ENCODE measurements at places on chromosomes 12 and 14. TPM values are rescaled to one million over a fixed set of nuclear protein-coding genes. Genes with fewer than 3 reads are reported as not detected.

BDKRB2 gene
- 1.7 TPM for total RNA-seq

DNA sequence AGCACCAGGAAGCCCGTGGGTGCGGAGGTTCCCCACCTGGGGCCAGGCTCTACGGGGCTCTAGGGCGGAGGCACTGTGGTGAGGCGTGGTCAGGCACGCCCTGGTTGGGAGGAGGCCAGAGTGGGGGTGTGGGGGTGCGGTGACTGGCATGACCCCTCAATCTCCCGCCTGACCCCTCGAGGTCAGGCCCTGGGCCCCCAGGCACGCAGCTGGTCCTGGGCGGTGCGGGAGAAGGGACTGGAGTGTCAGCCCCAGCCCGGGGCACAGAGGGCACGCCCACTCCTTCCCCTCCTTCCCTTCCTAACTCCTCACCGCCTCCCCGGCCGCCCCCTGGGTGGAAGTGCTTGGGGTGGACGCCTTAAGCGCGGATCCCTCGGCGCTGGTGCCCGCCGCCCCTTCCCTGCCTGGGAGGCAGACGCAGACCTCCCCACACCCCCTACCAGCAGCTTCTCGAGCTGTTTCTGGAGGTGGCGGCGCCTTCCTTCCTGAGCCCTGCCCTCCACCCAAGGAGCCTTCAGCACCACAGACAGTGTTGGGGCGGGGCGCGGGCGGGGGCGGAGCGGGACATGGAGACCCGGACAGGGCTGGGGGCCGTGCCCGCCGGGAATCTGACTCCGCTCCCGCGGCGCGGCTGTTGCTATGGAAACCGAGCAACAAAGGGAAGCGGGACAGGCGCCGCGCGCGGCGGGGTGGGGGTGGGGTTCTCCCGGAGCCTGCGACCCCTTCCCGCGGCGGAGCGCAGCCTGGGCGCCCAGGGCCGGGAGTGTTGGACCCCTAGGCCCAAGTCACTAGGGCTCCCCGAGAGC, 741 bp upstream of the CRIP2 start:
- peak; percentile 97 for DNase-seq

DNA sequence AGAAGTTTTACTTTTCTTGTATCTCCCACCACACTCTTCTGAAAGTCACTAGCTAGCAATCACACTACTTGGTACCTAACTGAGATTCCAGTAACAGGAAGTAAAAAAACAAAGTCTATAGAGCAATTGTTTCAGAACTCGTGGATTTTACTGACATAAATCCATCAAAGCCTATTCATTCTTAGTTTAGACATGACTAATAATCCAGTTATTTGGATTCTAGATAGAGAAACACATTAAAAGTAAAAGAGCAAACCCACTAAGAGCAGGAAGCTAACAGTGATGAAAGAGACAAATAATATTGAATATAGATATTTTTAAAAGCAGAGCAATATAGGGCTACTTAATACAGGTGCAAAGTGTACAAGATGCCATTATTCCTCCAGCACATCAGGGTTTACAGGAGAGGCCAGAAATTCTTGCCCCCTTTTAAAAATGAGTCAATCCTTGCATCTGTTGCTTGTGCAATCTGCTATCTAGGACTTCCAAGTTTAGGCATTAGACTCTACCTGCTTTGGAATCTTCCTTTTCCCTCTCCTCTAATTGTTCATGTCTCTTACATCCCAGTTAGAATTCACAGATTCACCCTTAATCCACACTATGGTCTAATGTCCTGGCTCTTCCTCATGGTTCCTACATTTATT, 6.0 kb downstream of the HEATR5A start:
- no peak for DNase-seq

GRCh38 chr12:55693323-55694187, 14.1 kb downstream of the ITGA7 start:
- no peak for DNase-seq

DNA sequence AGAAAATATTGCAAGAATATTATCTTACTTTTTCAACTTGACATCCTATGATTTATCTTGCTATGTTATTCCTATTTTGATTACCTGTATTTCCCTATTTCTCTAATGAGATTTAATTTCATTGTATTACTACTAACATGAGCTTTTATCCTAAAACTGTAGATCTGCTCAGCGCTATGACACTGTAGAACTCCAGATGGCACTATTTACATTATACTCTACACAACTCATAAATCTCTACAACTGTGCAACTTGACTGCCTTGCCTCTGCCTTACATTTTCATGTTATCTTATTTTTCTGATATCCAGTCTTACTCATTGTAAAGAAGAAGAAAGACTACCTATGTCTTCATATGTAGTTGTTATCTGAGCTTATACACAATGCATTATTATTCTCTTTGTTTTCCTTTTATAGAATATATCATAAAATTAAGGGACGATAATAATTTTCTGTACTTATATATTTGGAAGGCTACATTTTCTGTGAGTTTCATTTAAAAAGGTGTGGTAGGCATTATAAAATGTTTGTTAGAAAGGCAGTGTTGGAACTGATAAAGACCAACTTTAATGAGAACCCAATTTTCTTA, 24.1 kb downstream of the NUP37 start:
- DNase-seq = no peak

DNA sequence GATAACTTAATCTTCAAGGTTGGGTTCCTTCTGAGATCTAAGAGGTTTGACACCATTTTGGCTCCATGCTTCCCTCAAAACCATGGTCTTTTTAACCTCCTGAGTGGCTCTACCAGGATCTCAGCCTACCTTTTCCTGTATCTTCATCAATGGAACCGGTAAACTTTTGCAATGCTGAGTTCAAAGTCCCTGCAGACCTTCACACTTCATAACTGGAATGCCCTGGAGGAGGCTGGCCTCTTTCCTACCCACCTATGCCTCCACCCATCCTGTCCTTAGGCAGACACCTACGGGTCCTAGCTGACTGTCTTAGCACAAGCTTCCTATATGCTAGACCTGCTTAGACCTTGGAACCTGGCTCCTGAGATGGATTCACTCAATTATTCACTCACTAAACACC, 89.5 kb upstream of the EEA1 start:
- no peak for DNase-seq

CYP27B1 gene
- total RNA-seq = 0.33 TPM

Data from right atrium auricular region (tissue), 2 donors.